ENCODE measurements at places on chromosomes 3 and 15.

- no peak for DNase-seq
Observed at GRCh38 chr15:29401644-29402043, 132.0 kb upstream of the NSMCE3 start.

GRCh38 chr3:140753865-140754754 lies 76.2 kb downstream of the TRIM42 start:
- DNase-seq: no peak

DNA sequence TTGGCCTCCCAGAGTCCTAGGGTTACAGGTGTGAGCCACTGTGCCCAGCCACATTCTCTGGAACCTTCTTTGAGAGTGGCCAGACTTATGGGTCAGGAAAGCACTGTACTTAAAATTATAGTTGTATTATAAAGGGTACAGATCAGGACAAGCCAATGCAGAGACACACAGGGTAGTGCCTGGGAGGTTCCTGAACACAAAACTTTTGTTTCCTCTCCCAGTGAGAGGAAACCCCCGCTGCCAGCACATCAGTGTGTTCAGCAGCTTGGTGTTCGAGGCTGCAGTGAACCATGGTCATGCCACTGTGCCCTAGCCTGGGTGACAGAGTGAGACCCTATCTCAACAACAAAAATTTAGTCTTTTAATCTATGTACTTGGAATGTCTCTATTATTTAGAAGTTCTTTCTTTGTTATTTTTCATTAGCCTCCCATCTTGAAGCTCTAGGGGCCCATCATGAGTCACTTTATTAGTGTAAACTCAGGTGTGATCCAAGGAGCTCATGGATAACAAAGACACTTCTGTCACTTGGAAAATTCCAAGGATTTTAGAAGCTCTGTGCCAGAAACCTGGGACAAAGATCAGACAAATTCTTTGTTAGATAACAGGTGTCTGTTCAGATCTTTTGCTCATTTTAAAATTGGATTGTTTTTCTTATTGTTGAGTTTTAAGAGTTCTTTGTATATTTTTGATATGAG lies 7.8 kb downstream of the BLOC1S6 start:
- DNase-seq: no peak

- DNase-seq: no peak
Observed at GRCh38 chr15:39296955-39297354, 283.9 kb upstream of the THBS1 start.

- DNase-seq: no peak
Observed at GRCh38 chr3:187736418-187736871, 8.8 kb downstream of the BCL6 start.

DNA sequence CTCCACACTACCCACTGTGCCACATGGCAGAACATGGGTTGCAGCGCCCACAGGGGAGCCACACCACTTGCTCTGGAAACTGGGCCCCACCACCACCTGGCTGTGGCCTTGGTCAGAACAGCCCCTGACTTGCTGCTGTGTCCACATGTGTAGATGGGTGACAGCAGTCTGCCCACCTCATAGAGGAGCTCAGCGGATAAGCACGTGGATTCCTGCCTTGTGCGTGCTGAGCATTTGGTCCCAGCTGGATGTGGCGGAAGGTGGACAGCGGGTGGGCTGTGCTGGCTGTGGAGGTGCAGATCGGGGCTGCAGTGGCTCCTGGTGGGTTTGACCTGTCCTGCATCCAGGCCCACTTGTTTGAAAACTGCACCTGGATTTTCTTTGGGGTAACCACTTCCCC lies 6.0 kb upstream of the PLXNA1 start:
- no peak for DNase-seq

- no peak for DNase-seq
Observed at GRCh38 chr3:150602426-150603152, 532 bp upstream of the SELENOT start.

DNA sequence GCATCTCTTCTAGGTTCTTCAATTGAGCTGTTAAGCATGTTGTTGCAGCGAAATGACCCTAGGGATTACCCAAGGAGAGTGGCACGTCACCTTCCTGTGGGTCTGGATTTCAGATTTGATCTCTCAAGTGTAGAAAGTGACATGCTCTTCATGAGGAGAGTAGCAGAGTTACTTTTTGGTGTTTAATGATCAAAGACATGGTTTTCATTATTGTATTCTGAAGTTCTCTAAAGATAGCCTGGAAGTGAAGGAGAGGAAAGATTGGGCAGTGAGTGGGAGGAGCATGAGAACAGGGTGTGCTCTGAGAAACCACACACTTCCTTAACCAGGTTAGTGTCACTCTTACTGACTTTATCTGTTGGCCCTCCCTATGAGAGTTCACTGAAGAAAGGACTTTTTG lies 153.6 kb downstream of the AKAP13 start:
- no peak for DNase-seq

- DNase-seq: no peak
Observed at GRCh38 chr3:67090474-67090873, 92.4 kb downstream of the KBTBD8 start.

GRCh38 chr3:45583021-45583851 lies 11.3 kb upstream of the LIMD1 start:
- peak; percentile 7 for DNase-seq
